OCI-LY7 (cell line): ENCODE measurements at places on chromosomes 12 and 14. TPM values are rescaled to one million over a fixed set of nuclear protein-coding genes. Genes with fewer than 3 reads are reported as not detected.

DNA sequence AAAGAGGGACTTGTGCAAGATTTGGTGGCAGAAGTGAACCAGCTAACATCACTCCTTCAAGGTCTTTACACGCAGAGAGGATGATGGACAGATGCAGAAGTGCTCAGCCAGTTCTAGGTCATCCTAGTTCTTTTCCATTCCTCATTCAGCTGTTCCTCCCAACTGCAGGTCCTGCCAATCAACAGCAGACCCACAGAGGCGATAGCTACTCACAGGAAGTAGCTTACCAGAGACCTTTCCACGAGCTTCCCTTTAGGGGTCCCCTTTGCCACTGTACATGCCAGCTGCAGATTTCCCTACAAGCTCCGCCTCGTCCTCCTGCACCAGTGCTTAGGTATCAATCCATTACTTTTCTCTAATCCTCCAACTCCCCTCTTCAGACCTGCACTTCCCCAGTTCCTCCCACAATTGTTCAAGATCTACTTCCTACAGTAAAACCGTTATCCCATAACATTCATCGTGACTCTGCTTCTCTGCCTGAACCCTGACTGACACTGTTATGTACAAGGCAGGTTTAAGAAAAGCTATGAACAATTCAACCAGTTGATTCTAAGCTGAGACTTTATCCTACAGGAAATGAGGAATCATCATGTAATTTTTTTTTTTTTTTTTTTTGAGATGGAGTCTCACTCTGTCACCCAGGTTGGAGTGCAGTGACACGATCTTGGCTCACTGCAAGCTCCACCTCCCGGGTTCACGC lies 22.5 kb downstream of the RECQL start:
- no peak for DNase-seq

DNA sequence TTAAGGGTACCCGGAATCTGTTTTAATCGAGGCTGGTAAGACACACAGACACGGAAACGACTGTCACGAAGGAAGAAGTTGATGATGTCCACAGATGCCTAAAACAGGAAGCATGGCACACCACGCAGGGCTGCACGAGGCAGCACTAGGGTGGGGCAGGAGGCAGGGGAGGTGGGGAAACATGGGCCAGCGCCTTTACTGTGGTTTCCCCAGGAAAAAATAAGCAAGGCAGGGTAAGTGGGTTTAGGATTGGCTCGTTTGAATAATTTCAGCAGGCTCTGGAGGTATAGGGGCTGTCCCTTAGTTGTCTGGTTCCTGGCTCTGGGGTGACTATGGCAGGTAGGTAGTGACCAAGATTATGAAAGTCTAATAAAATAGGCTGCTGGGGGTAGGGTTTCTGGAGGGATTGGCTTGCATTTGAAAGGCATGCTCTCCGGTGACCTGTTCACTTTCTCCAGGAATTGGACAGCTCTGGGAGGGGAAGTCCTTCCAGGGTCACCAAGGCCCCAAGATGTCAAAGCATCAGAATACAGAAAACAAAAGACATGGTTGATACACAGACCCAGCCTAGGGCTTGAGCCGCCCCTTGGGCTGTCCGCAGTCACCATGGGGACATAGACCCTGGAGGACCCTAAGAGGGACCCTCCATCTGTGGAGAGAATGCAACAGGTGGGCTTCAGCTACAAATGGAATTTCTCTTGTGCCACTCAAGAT lies 35.3 kb downstream of the MAP1LC3B2 start:
- peak; percentile 7 for DNase-seq

RAD51B gene
- 72.8 and 89.9 TPM in 2 replicates for total RNA-seq

LRRK2 gene
- total RNA-seq = 22.6 and 28.4 TPM in 2 replicates

- no peak for DNase-seq
Observed at GRCh38 chr12:105929192-105929591, 209.6 kb downstream of the NUAK1 start.

GRCh38 chr14:95994593-95994928 lies 44.6 kb upstream of the C14orf132 start:
- no peak for DNase-seq

GRCh38 chr12:41108032-41108431 lies 80.1 kb upstream of the PDZRN4 start:
- no peak for DNase-seq

DNA sequence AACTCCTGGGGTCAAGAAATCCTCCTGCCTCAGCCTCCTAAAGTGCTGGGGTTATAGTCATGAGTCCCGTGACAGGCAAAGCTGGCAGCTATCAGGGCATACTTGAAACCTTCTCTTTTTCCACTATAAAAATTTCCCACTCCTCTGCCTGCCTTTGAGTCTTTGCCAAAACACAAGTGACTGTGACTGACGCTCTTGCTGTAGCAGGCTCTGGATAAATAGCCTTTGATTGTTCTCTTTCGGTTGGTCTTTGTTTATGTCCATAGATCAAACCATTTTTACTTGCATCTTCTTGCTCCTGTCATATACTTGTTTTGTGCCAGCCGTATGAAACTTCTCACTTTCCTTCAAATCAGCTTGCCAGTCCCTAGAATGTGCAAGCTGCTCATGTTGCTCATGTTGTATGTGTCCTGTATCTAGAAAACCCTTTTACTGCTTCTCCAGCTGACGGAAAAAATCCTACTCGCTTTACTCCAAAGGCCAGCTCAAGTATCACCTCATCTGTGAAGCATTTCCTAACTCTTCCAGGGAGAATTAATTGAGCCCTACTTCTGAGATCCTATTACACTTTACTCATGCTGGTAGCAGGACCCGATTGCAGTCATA lies 73.1 kb downstream of the RESF1 start:
- DNase-seq = no peak

DNA sequence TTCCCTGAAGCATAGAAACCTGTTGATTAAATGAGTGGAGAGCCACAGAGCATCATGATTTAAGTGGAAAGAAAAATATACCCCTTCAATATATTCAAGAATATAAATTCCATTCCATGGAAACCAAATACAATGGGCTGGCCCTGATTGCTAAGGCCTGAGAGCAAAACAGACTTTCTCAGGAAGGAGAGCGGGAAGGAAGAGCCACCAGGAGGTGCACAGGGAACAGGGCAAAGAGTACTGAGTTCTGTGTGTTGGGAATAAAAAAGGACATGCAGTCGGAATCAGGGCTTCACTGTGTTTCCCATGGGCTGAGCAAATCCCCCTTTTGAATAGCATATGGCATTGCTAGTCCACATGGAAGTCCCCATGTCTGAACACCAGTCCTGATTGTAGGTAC lies 69.7 kb upstream of the PLEKHG3 start:
- no peak for DNase-seq

RPL36AL gene
- total RNA-seq = 306 and 313 TPM in 2 replicates

- no peak for DNase-seq
Observed at GRCh38 chr12:71125949-71126348, 31.9 kb downstream of the TSPAN8 start.
